ENCODE measurements at places on chromosomes 16 and 17.

GRCh38 chr17:44754276-44754675 is 4.5 kb upstream of the ADAM11 start:
- DNase-seq: no peak

DNA sequence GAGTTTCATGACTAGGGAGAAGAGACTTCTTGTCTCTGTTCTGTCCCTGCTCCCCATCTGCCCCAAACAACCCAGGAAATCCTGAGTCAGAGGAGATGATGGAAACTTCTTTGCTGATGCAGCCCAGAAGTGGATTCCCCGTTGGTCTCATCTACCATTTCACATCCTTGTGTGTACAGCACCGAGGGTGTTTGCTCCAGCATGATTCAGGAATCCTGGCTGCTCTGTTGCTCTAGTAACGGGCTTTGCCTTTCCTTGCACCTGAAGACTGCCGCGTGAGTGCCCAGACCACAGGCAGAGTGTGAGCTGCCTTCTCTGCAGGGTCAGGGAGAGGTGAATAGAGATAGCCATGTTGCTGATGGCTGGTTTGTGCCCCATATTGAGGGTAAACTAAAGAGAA is 408.4 kb downstream of the CPPED1 start:
- DNase-seq: no peak

- DNase-seq: no peak
These were observed 1.1 kb upstream of the NDUFAB1 start for GRCh38 chr16:23597003-23597756.

GRCh38 chr17:8785547-8786413 is 13.4 kb downstream of the MFSD6L start:
- peak; percentile 20 for DNase-seq

GRCh38 chr17:82566129-82566960 is 46.8 kb downstream of the FOXK2 start:
- no peak for DNase-seq

DNA sequence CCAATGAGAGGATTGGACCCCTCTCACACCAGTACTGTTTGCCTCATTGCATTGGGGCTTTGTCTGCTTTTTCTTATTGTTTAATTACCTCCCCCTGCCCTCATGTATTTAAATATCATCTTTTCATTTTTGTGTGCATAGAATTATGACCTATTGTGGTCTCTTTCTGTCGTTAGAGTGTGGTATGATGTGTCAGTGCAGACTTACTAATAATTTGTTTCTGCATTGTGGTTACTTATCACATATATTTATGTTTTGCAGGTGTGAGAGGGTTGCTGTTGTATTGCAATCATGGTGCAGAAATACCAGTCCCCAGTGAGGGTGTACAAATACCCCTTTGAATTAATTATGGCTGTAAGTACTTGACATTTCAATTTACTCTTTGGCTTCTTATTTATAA is 2.5 kb downstream of the SEC14L1 start:
- DNase-seq: no peak

- DNase-seq: no peak
These were observed 278.9 kb upstream of the FOXF1 start for GRCh38 chr16:86231321-86231995.

GRCh38 chr17:10843811-10844210 is 5.9 kb upstream of the PIRT start:
- no peak for DNase-seq

GRCh38 chr17:80272366-80272765 is 11.7 kb downstream of the RNF213 start:
- no peak for DNase-seq

DNA sequence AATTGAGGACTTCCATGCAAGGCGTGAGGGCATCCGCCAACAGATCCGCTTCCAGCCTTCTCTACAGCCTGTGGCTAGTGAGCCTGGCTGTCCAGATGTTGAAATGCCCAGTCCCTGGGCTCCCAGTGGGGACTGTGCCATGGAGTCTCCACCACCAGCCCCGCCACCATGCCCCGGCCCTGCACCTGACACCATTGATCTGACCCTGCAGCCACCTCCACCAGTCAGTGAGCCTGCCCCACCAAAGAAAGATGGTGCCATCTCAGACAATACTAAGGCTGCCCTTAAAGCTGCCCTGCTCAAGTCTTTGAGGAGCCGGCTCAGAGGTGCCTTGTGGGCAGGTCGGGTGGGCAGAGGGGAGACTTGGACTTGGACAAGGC is 3.1 kb downstream of the MAPK7 start:
- DNase-seq: no peak

DNA sequence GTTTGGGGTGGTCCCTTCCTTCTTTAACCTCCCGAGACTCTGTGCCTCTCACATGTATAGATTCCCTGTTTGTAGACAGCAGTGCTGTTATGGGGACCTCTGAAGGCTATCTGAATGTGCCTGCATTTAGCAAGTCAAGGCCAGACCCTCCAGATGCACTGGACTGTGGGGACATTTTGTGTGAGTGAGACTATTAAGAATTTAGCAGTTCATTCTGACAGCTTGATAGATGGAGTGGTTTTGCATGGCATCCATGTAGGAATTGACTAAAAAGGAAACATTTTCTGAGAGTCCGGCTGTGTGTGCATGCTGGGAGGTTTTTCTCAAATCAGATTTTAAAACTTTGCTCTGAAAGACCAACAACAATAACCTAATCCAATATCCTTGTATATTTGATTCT is 226.3 kb downstream of the MSI2 start:
- no peak for DNase-seq

DNA sequence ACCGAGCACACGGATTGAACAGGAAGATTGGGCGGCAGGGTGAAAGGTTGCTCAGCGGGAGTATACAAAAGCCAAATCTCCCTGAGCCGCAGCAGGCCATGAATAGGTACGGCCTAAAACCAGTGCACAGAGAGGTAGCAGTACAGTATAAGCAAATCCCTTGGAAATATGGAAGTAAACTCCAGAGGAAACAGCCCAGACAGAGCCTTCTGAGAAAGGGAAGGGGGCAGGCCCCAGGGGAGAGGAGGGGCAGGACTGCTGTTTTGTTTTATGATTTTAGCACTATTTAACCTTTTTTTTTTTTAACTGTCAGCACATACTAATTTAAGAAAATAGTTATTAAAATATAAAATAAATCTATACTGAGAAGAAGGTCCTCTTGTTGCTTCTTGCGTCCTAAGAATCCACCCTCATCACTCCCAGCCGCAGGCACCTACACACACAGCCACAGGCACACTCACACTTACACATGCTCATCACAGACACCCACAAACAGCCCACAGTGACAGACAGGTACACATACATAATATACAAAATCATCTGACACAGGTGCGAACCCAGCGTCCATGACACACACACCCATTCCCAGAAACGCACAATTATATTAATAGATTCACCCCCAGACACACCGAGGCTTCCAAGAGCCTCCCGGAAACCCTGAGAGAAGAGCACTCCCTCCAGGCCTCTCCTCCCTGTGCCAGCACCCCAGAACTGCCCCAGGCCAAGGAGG is 12.8 kb downstream of the PLXDC1 start:
- no peak for DNase-seq

DNA sequence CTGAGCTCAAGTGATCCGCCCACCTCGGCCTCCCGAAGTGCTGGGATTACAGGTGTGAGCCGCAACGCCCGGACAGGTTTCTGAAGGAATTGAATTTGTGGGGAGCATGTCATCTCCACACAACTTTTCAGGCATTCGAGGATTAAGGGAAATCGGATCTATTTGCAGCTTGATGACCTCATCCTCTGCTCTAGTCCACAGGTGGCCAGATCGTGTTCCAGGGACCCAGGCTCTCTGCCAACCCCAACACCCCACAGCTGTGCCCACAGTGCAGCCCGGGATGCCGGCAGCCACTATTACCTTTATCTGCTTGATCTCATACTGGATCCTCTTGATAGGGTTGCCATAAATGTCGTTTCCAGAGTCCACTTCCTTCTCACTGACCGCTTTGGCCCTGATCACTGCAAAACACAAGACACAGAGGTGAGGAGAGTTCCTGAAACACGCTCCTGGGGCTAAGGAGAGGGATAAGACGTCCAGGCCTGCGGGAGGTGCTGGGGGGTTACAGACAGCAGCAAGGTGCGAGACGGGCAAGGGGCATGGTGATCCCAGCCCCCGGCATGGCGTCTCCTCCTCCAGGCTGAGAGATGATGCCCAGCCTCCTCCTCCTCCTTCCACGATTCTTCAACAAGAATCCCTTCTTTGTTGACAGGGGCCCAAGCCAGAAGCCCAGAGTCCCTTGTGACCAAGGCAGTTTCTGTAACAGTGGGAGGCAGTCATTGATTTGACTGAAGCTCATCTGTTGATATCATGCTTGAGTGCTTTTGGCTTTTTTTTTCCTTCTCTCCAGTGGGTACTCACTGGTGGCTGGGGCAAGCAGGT is 29.3 kb downstream of the CEP295NL start:
- no peak for DNase-seq

- DNase-seq: no peak
These were observed 10.3 kb downstream of the HIC1 start for GRCh38 chr17:2064980-2065785.

GRCh38 chr17:64356304-64356686 is 34.4 kb downstream of the PECAM1 start:
- no peak for DNase-seq

DNA sequence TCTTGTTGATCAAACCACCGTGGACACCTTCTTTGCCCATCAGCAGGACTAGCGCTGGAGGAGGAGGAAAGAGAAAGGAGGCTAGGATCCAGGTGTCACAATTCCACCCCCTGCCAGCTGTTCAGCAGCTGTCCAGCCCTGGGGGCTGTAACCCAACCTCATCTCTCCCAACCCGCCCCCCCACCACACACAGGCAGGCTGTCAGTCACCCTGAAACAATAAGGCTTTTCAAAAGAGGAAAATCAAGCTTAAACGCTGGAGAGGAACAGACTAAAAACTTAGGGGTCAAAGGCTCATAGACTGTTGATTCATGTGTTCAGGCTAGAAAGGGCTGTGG is 2.4 kb downstream of the PFN1 start:
- DNase-seq: no peak

- no peak for DNase-seq
These were observed 152.9 kb upstream of the C16orf82 start for GRCh38 chr16:26913851-26914250.

- DNase-seq: no peak
These were observed 17.2 kb upstream of the TMEM92 start for GRCh38 chr17:50256826-50257618.
